ENCODE measurements at places on chromosomes 6 and 20.

DNA sequence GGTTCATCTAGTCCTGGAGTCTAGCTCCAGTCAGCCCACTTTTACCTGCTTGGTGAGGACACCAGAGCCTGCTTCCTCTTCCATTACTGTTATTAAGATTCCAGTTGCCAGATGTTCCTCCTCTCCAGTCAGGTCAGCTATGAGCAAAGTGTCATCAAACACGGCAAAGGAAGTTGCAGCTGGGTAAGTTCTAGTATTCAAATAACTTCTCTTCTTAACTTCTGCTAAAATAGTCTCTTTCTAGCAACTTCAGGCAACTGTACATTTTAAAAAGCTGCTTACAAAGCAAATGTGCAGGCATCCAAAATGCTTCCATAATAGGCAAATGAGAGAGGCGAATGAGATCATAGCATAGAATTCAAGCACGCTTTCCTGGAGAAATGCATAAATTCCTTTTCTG is 18.4 kb upstream of the MRPS18A start:
- no peak for DNase-seq

GRCh38 chr6:100382031-100382430 is 82.7 kb downstream of the SIM1 start:
- no peak for DNase-seq

- peak; percentile 65 for DNase-seq
Observed at GRCh38 chr20:47205577-47206123, 150.8 kb downstream of the ZMYND8 start.

DNA sequence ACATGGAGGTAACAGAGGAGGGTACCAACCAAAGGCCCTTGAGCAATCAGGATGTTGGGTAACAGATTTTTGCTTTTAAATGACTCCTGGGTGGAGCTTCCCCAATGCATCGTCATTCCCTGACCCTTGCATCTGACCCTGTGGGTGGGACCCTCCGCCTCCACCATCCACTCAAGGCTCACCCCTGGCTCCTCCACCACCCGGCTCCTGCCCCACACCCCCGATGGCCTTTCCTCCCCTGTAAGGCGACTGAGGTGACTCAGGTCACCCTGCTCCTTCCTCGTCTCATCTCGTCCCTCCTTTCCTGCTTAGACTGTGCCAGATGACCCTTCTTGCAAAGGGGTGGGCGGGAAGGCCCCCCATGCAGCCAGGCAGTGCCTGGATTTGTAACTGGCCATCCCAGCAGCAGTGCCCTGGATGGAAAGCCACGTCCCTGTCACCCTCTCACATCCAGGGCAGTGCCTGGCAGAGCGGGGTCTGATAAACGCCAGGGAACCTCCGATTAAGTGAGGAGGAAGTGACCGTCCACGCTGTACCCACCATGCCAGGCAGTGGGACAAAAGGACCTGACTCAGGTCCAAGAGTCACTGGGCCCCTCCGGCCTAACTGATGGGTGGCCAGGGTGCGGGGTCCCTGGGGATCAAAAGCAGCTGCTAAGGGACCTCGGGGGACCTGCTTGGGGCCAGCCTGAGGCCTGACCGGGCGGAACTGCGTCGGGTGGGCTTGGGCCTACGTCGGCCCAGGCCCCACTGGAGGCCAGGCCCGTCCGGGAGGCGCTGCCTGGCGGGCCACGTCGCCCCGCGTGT is 624 bp upstream of the NPEPL1 start:
- no peak for DNase-seq

GRCh38 chr6:102402635-102403329 is 1009.3 kb downstream of the GRIK2 start:
- DNase-seq = no peak

- DNase-seq = no peak
Observed at GRCh38 chr20:25220810-25221591, 25.5 kb downstream of the ENTPD6 start.

DNA sequence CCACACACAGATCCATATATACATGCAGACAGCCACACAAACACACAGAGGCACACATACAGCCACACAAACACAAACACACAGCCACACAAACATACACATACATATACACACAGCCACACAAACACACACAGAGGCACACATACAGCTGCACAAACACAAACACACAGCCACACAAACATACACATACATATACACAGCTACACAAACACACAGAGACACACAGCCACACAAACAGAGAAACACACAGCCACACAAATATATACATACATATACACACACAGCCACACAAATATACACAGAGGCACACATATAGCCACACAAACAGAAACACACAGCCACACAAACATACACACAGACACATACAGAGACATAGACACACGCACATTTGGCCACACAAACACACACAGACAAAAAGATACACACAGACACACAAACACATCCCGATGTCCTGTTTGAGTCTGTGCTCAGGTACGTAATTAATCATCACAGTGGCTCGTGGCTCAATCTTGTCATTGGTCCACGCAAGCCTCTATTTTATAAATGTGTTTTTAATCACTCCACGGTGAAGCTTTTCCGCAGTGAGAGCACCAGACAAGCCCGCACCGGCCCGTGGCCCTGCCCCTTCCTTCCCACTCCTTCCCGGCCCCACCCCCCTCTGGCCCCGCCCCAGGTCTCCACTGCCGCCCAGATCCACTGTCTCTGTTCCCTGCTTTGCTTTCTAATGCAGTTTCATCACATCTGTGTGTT is 135.3 kb downstream of the CDH4 start:
- DNase-seq = peak; percentile 52

DNA sequence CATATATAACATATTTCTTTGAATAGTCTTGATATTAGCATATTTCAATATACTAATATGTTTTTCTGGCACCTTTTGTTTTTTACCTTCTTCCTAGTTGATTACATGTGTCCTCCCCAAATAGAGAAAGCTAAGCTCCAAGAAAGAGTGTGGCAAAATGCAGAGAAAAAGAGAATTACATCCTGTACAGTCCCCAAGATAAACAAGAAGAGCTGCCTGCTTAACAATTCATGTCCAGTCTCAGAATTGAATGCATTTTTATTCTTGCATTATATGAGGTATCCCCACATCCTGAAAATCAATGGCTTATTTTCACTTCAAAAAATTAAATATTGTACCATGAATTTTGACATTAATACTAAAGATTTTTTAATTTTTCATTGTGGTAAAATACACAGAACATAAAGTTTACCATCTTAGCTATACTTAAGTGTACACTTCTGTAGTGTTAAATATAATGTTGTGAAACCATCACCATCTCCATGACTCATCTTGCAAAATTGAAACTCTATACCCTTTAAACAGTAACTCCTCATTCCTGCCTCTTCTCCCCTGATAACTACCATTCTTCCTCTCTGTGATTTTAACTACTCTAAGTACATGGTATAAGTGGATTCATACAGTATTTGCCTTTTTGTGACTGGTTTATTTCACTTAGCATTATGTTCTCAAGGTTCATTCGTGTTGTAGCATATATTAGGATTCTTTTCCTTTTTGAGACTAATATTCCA is 490.3 kb downstream of the COL12A1 start:
- DNase-seq = no peak

- no peak for DNase-seq
Observed at GRCh38 chr6:30061858-30062458, 893 bp downstream of the POLR1H start.

DNA sequence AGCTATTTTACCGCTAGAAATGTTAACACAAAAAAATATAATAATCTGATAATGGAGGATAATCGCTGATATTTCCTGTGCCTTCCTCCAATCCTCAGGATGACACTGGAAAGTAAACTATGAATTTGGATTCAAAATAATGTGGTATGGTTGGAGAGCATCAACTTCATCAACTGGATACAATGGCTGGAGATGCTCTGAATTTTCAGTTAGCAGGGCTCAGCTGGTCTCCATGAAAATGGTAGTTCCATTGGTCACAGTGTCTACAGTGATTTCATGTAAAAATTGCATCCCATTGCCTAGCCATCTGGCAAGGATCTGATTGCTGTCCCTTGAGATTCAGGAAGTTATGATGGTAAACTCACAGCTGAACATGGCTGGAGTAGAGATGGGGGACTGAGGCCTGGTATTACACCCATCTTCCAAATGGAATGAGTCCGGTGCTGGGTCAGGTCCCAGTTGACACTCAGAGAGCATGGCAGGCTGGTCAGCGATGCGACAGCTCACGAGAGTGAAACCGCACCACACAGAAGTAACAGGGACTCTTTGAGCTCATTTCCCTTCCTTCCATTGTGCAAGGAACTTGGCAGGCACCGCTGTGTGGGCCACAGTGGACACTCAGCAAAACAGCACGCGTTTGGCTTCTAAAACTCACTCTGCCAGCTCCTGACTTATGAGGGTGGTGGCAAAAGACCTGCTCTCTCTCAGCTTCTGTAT is 142.4 kb upstream of the TNFAIP3 start:
- DNase-seq = no peak

Measured in BE2C (cell line).